Psoas muscle (tissue), 8 donors: ENCODE measurements at places on chromosomes 4 and X. TPM values are rescaled to one million over a fixed set of nuclear protein-coding genes. Genes with fewer than 3 reads are reported as not detected.

DNA sequence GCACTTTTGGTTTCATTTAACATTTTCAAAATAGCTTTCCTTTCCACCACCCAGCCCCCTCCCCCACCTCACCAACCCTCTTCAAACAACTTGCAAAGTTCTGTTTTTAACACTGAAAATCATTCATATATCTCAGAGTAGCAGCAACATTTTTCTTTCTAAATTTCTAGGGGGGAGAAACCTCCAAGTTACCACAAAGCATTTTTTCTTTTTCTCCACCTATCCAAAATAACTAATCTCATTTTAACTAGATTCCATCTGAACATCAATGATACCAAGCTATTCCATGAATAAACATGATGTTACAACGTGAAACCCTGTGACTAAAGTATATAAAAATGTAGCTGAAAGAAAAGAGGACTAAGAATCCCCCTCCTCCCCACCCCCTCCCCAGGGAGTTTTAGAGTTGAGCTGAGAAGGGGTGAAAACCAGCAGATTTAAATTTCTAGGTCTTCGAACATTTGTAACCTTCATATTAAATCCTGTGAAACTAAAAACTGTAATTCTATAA is 5.2 kb downstream of the LDB2 start:
- H3K36me3 ChIP-seq = no peaks in the 10 kb centered on the region
- no peaks in the 10 kb centered on the region for H3K4me1 ChIP-seq
- H3K27ac ChIP-seq = peak overlapping the region; percentile 12
- DNase-seq = no peak
- H3K4me3 ChIP-seq = peak overlapping the region; percentile 66
- H3K27me3 ChIP-seq = no peaks in the 10 kb centered on the region

DNA sequence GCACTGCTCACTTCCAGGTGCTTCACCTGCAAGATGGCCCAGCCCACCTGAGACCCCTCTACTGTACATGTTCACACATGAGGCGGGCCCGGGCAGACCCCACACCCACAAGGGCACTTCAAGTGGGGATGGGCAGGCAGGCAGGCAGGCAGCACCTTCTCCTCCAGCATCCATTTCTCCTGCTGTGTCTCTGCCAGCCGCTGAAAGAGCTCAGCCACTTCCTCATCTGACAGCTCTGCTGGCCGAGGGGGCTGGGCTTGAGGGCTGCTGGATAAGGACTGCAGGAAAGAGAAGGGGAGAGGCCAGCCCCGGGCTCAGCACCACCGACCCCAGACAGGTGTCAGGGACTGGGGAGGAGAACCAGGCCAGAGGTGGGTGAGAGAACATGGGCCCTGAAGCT is 4.4 kb upstream of the KCND1 start:
- no peaks in the 10 kb centered on the region for H3K27me3 ChIP-seq
- no peak overlapping the region for H3K4me3 ChIP-seq
- no peaks in the 10 kb centered on the region for H3K4me1 ChIP-seq
- no peaks in the 10 kb centered on the region for H3K36me3 ChIP-seq
- H3K27ac ChIP-seq = no peak overlapping the region

Gene MAGEC1
- total RNA-seq = not detected

DNA sequence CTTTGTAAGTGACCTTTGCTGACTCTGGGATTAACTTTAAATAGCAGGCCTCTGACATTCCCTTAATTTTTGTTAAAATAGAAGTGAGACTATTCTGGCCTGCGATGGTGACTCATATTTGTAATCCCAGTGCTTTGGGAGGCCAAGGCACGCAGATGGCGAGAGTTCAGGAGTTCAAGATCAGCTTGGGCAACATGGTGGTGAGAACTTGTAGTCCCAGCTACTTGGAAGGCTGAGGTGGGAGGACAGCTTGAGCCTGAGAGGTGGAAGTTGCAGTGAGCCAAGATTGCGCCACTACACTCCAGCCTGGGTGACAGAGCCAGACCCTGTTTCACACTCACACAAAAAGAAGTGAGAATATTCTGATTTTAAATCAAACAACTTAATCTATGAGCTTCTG is 27.3 kb downstream of the ZNF330 start:
- no peaks in the 10 kb centered on the region for H3K36me3 ChIP-seq
- H3K27me3 ChIP-seq = no peaks in the 10 kb centered on the region
- DNase-seq = peak; percentile 55
- H3K4me1 ChIP-seq = no peaks in the 10 kb centered on the region

GRCh38 chr4:140049024-140049848 is 104.7 kb downstream of the MAML3 start:
- peak overlapping the region; percentile 54 for H3K4me3 ChIP-seq
- peaks cover 47% of the 10 kb centered on the region for H3K4me1 ChIP-seq
- H3K27ac ChIP-seq = peak overlapping the region; percentile 75
- DNase-seq = peak; percentile 21
- no peaks in the 10 kb centered on the region for H3K36me3 ChIP-seq
- no peaks in the 10 kb centered on the region for H3K27me3 ChIP-seq

Gene DDX60
- 1.4 TPM for total RNA-seq

Gene PIM2
- 1.5 TPM for total RNA-seq

Gene ZNF280C
- 3.2 TPM for total RNA-seq

GRCh38 chr4:159055833-159056232 is 47.0 kb upstream of the RAPGEF2 start:
- DNase-seq = no peak
- no peak overlapping the region for H3K27ac ChIP-seq
- no peak overlapping the region for H3K4me3 ChIP-seq
- no peaks in the 10 kb centered on the region for H3K4me1 ChIP-seq
- H3K36me3 ChIP-seq = no peaks in the 10 kb centered on the region
- no peaks in the 10 kb centered on the region for H3K27me3 ChIP-seq
